ENCODE measurements at places on chromosomes 12 and 14.

DNA sequence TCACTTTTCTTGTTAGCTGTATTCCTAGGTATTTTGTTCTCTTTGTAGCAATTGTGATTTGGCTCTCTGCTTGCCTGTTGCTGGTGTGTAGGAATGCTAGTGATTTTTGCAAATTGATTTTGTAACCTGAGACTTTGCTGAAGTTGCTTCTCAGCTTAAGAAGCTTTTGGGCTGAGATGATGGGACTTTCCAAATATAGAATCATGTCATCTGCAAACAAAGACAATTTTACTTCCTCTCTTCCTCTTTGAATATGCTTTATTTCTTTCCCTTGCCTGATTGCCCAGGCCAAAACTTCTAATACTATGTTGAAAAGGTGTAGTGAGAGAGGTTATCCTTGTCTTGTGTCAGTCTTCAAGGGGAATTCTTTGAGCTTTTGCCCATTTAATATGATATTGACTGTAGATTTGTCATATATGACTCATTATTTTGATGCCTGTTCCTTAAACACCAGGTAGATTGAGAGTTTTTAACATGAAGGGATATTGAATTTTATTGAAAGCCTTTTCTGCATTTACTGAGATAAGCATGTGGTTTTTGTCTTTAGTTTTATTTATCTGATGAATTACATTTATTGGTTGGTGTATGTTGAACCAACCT, 26.7 kb downstream of the CLECL1 start:
- DNase-seq: no peak

DNA sequence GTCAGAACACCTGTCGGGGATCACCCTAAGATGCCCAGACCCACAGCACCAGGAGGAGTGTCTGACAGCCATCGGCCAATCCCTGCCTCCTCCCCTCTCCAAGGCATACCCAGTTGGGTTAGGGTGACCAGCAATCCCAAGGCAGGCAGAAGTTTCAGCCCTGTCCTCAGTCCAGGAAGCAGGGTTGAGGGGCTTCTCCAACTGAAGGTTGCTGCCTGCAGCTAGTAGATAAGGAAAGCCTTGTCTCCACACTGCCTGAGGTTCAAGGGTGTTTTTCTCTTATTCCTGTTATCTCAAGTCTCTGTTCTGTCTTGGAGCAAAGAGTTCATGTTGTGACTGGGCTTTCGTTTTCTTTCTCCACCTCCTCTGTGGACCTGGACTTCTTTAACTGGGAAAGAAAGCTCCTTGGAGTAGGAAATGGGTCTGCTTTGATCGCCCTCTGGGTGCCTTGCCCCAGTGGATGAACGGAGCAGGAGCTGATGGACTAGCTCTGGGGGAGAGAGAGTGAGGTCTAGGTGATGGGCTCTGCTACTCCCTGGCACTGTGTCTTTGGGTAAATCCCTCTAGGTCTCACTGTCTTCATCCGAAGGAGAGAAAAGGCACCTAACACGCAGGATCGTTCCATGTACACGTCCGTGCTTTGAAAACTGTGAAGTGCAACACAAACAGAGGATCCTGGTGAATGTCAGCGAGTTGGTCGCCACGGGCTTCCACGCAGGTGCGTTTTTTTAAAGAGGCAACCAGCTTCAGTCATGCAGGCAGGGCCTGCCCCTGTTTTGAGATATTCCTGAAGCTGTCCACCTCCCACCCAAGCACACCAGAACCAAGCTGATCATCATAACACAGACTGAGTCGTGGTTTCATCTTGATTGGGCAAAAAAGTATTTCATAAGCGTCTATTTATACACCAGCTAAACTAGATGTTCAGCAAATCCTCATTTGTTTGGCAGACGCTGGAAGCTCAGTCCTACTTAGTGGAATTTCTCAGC, 52.5 kb upstream of the FOXN3 start:
- DNase-seq: no peak

DNA sequence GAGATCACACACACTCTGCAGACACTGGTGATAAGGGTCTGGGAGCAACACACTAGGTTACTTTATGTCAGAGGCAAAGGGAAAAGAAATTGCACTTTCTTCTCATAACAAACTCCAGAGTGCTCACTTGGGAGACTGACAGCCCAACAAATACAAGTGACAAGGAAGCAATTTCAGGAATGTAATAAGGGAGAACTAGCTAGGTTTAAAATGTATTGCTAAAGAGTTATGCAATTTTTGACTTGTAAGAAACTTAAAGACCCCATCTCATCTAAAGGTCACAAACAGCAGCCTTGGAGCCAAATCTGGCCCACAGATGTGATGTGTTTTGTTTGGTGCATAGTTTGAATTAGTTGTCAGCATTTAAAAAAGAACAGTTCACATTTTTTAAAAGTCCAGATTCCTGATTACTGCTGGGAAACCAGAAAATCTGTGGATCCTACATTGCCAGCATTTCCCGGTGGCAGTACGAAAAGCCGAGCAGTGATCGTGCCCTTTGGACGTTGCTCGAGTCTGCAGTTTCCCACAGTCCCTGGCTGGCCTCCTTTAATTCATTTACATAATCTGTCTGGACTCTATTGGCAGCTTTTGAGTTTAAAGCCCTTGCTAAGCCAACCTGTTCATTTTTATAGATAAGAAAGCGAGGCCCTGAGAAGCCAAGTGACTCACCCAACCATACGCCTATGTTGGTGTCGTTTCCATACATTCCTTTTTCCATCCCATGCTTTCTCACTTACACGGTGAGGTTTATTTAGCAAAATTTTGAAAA, 42.0 kb upstream of the ETV6 start:
- no peak for DNase-seq

DNA sequence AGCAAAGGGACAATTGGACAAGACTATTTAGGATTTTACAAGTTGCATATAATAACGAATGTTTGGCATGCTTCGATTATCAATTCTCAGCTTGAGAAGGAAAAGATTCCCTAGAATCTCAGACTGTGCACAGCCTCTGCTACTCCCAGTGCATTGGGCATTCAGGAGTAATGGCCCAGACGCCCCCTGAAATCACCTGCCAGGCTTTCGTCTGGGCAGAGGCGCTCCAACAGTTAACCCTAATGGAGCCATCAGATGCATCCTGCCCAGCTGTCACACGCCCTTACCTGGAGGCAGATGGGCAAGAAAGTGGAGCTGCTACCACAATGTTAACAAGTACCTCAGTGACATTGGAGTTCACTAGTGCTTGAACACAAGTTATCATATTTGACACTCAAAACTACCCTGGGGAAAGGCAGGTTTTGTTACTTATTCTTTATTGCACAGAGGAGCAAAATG, 927 bp upstream of the LRP6 start:
- DNase-seq: no peak

- no peak for DNase-seq
Observed at GRCh38 chr12:107435072-107435471, 250.5 kb upstream of the PWP1 start.

DNA sequence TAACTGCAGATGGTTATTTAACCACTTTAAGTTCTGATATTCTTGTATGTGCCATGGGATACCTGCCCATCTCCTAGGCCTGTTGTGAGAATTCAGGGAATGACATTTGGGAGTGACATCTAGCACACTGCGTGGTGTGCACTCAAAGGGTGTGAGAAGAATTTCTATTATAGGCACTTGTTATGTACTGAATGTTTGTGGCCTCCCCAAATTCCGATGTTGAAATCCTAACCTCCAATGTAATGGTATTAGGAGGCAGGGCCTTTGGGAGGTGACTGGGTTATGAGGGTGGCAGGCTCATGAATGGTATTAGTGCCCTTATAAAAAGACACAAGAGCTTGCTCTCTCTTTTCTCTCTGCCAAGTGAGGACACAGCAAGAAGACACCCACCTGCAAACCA, 27.6 kb downstream of the VCPKMT start:
- DNase-seq: no peak

DNA sequence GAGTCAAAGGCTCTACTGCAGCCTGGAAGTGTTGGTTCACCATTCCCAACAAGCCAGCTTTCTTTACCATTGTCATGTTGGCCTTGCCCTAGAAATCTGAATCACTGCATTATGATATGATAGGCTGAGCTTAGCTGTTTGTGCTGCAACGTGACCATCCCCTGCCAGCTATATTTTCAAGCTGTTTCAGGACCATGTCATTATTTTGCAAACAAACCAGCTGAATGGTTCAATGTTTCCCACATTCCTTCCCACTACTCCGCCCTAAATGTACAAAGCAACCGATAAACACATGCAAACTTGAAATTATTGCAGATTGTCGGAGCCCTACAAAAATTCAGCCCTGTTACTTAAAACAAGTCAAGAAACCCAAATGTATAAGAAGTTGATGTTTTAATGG, 136.1 kb downstream of the KICS2 start:
- no peak for DNase-seq

DNA sequence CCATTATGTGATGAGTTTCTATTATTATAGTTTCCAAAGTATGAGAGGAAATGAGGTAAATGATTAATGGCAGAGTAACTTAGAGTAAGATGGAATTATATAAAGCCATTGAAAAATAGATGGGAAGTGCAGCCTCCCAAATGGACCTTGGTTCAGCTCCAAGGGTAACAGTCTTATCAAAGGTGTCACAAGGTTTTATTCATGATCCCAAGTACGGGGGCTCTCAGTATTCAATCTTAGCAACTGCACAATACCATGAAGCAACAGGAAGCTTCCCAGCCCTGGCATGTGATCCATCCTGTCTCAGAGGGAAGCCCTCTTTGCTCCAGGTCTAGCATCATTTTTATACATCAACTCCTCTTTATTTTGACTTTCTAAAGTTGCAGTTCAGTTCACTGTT, 948.2 kb downstream of the GALC start:
- DNase-seq: no peak

DNA sequence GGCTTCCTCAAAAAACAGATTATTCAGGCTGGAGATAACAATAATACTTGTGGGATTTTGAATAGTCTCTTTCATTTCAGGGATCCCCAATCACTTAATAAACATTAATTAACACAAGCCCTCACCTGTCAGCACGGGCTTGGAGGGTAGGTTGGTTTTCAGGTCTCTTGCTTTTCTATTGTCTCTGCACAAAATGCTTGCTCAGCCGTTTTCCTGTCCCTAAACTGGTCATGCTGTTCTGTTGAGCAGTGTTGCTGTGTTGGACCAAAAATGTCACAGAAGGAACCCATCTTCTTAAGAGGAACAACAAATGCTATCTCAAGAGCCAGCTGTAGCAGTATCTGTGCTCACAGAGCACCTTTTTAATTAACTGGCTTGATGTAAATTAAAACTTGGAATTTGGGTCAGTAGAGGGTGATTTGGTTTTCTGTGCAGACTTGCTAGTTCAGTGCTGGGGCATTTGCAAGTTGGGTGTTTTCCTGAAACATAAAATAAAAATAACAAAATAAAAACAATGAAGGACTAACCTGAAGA, 231.8 kb upstream of the CRY1 start:
- DNase-seq: no peak

DNA sequence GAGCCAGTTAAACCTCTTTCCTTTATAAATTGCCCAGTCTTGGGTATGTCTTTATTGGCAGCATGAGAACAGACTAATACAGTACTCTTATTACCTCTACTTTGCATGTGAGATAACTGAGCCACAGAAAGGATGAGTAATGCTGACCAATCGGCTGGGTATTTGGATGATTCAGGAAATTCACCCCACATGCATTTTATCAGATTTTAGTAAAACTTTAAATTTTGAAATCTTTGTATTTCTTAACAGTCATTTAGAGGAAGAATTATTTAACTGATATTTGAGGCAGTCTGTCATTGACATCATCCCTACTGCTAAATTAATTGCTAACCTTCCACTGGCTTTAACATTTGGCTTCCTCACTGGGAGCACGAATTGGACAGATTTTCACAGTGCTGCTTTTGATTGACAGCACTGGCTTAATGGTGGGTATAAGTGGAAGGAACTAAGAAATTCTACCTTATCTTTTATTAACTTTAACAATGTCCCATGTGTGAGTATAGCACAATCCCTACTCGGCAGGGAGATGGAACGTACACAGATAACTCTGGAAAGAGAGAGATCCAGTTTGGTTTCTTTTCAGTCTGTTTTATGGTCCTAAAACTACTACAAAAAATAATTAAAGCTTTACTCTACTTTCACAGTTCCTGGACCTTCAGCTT, 261.0 kb downstream of the DACT1 start:
- no peak for DNase-seq

- no peak for DNase-seq
Observed at GRCh38 chr12:123223241-123223668, 9.7 kb downstream of the MPHOSPH9 start.

DNA sequence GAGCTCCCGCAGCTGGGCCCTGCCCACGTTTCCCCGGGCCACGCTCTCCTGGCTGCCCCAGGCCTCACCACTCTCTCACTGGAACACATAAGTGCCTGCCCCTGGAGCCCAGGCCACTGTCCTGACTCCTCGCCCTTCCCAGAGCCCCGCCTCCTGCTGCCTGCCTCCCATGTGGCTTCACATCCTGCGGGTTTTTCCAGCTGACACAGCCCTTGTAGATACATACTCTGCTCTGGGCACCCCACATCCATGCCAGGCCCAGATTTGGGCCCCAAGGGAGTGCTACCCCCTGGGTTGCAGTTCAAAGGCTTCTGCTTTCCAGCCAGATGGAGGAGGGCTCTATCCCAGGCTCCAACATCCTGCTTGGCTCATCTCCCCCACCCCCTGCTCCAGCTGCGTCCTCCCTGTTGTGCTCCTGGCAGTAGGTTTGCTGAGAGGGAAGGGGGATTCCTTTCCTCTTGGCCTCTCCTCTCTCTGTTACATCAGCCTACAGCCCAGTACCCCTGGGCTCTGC, 60.1 kb downstream of the TSPAN9 start:
- no peak for DNase-seq

- no peak for DNase-seq
Observed at GRCh38 chr12:127041985-127042625, 1224.9 kb upstream of the TMEM132C start.

- no peak for DNase-seq
Observed at GRCh38 chr14:85471744-85472143, 58.2 kb upstream of the FLRT2 start.

GRCh38 chr14:73241481-73242165, 4.3 kb downstream of the PAPLN start:
- DNase-seq: no peak

- no peak for DNase-seq
Observed at GRCh38 chr14:94582851-94583250, 1.6 kb downstream of the SERPINA5 start.

DNA sequence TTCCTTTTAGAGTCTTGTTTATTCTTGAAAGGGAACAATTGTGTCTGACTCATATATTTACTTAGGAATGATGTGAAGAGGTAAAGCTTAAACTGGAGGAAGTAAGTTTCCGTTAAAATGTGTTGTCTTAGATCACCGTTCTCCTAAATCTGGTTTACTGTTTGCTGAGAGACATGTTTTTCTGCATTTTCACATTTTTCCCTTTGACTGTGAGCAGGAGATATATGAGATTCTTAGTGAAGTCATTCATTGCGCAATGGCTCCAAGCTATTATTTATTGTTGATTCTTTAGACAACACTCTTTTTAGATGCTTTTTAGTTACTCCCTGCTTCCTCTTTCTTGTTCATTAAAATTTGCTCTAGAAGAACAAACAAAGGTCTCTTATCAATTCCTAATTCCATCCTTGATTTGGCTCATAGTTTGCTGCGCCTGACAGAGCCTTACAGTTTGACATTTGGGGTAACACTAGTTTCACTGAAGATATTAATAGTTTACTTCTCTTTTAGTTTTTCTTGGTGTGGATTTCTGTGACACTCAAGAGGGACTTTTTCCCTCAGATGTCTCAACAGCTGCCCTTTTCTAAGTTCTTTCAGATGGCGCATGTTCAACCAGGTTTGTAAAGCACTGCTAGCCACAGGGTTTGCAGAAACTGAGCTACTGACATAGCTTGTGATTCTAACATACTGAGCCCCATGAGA, 11.4 kb downstream of the CLECL1 start:
- DNase-seq: no peak

All from HEK293T (cell line).